ENCODE measurements at places on chromosomes 11 and 22. TPM values are rescaled to one million over a fixed set of nuclear protein-coding genes. Genes with fewer than 3 reads are reported as not detected.

Gene PKNOX2
- total RNA-seq = 0.10 TPM

Gene GGTLC3
- not detected for total RNA-seq

Gene OR5B21
- total RNA-seq = not detected

Gene KRTAP5-2
- not detected for total RNA-seq

Gene PRRG4
- total RNA-seq = 0.33 TPM

Gene MLC1
- total RNA-seq = not detected

Gene PATE4
- not detected for total RNA-seq

Gene MMP1
- total RNA-seq = 4,071 TPM

Gene PRAME
- not detected for total RNA-seq

Gene GALNT18
- 27.3 TPM for total RNA-seq

Gene SPDYC
- total RNA-seq = not detected

Gene TYMP
- 5.5 TPM for total RNA-seq

Gene ART1
- total RNA-seq = not detected

Measured in vein endothelial cell (primary cell).